ENCODE measurements at places on chromosomes 1 and 21.

DNA sequence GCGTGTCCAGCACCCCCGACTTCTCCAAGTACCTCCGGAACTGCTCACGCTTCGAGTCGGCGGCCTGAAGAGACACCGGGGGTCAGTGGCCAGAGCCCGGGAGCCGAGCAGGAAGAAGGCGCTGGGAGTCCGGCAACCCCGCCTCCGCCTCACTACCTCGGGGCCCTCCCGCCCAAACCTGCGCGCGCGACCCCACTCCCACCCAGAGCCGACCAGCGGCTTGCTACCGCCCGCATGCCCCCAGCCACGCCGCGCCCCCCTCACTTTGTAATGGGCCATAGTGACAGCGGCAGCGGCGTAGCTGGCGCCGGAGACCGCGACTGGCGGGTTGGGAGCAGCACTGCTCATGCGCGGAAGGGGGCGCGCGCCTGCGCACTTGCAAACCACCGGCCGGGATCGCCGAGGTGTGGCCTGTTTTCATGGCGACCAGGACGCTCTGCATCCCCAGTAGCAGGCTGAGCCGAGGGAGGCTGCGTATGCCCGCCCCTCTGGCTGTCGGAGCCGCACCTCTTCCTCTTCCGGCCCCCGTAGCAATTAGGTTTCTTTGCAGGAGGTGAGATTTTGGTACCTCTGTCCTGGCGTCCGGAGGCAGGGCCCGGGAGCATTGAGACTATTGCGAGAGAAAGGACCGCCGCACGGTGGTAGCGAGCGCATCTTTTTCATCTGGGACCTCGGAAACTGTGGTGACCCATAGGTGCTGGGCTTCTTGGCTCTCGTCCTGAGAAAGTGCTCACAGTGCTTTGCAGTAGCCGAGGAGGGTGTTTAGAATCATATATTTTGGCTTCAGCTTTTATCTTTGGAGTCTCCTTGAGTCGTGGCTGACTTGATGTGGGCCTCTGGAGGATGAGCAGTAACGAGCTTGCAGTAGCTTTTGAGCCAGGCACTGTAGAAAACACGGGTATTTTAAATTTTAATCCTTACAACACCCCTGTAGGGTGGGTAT is at the start of gene MYCBP:
MYCBP (minus strand) TSS at position 322 of the 943 bp plus-strand sequence; CDS start at position 279, 43 bp downstream.
- DNase-seq = peak; percentile 98

DNA sequence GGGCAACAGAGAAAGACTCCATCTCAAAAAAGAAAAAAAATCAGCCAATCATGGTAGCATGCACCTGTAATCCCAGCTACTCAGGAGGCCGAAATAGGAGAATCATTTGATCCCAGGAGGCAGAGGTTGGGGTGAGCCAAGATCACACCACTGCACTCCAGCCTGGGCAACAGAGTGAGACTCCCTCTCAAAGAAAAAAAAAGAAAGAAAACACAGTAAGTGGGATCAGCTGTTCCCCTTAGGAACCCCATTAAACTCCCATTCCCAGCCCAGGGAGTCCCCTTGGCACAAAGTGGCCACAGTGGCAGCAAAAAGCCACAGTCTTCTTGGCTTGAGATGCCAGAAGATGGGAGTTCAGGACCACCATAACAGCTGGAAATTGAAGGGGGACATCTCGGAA is 9.1 kb downstream of the TMEM50B start:
- no peak for DNase-seq

DNA sequence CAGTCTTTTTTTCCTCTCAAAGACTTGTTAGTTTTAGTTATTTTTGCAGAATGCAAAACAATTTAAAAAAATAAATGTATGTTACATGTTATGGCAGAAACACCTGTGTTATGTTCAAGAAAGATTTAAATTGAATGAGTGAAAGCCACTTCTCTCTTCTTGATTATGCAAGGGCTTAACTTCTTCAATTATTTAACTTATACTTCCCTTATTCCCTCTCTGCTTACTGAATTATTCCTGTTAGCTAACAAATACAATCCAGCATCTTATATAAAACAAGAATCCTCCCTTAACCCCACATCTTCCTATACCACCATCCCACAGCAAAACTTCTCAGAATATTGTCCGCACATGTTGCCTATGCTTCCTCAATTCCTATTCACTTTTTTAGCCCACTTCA is 10.7 kb upstream of the FCER1A start:
- DNase-seq = no peak

DNA sequence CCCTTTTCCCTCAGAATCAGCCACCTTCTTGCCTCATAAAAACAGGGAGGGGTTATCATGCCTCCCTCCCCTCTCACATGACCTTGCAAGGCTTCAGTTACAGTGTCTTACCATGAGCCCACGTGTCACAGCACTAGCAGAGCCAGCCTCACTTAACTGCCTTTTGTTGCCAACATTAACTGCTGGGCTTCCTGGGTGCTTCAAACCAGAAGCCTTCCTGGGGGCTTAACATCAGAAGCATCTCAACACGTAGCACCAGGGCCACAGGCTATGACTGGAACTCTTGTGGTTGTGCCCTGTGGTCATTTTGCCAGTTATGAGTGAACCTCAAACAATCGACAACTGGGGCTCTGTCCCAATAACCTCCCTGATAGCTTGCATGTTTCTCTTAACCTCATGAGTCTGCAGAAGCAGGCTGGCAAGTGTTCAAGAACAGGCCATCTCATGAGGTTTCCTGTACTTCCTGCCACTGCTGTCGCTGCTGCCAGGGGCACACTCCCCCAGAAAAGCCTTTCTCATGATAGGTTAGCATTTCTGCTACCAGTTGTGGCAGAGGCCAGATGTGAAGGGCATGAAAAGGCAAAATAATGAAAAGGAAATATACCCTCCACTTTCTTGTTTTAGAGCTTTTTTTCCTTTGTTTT is 132.2 kb downstream of the GLUL start:
- DNase-seq = no peak

DNA sequence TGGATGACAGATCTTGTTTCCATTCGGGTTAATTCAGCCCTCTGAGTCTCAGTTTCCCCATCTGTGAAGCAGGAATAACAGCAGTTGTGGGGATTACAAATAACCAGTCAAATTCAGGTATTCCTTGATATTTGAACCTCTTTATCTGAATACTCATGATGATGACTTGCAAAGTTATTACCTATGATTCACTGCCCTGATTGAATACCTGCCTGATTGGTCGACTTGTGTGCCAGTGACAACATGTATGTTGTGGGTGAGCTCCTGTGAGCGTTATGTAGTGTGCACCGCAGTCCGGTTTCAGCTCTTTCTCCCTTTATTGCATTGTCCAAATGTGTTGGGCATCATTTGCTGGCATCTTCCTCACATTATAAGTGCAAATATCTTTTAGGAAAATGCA is 9.5 kb upstream of the TMEM61 start:
- DNase-seq = no peak

DNA sequence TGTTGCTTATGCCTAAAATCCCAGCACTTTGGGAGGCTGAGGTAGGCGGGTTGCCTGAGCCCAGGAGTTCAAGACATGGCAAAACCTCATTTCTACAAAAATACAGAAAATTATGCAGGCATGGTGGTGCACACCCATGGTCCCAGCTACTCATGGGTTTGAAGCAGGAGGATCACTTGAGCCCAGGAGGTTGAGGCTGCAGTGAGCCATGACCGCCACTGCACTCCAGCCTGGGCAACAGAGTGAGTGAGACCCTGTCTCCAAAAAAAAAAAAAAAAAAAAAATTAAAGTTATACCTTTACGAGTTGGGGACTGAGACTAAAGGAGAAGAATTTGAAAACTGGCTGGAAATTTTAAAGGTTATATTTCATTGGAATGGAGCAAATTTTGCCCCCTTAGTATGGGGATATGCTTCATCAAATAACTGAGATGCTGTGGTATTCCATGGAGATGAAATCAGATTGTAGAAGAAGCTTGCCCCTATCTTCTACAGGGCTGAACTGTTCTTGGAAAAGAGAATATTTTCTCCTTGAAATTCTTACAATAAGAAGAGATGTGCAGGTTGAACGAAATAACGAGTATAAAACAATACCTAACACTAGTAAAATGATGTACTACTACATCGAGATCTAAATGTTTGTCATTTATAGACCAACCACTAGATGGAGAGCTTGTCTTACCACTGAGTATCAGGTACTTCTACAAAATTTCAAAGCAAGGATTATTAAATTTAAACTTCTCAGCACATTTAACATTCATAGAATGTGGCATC is 34.9 kb upstream of the SCYL3 start:
- DNase-seq = no peak

DNA sequence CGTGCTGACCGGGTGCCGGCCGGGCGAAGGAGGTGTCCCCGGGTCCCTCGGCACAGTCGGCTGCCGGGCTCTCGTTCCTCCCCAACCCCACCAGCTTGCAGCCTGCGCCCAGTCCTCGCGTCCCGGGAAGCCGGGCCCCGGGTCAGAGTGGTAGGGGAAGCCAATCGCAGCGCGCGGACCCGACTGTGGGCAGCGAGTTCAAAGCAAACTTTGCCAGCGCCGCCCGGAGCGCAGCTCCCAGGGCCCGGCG is 328 bp downstream of the MYCL start:
- DNase-seq = peak; percentile 56

DNA sequence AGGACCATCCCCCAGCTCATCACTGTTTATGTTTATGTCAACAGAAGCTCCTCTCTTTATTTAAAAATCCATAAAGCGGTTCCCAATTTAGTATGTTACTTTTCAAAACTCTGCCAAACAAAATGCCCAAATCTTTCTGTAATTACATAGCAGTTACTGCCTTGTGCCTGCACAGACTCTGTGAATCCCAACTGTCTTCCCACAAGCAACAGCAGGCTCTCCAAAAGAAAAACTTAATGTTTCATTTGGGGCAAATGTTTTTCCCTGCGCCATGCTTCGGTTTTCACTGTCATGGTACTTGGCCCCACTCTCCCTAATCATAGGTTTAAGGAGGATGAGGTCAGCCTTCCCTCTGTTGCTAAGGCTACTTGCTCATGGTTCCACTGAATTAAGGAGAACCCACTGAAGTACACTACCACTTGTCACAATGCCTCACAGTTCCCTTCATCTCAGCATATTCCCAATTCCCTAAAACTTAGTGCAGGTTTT is 4.6 kb downstream of the COLGALT2 start:
- DNase-seq = no peak

DNA sequence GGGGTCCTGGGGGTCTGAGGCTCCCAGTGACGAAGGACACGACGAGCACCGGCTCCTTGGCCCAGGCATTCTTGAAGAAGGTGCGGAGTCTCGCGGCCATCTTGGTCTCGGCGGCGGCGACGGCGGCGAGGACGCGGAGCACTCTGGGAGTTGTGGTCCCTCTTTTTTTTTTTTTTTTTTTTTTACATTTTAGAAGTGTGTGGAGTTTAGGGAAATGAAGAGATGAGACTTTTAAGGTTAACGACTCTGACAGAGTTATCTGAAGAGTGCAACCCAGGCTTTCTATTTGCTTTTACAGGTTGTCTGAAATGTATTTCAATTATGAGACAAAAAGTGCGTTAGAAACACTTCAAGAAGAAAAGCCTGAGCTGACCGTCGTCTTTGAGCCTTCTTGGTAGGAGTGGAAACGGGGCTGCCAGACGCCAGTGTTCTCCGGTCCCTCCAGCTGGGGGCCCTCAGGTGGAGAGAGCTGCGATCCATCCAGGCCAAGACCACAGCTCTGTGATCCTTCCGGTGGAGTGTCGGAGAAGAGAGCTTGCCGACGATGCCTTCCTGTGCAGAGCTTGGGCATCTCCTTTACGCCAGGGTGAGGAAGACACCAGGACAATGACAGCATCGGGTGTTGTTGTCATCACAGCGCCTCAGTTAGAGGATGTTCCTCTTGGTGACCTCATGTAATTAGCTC is 9.7 kb downstream of the OR2B11 start:
- peak; percentile 74 for DNase-seq

GRCh38 chr1:8600336-8600735 is 217.1 kb downstream of the RERE start:
- no peak for DNase-seq

GRCh38 chr1:193850745-193851144 is 664.3 kb upstream of the B3GALT2 start:
- no peak for DNase-seq

DNA sequence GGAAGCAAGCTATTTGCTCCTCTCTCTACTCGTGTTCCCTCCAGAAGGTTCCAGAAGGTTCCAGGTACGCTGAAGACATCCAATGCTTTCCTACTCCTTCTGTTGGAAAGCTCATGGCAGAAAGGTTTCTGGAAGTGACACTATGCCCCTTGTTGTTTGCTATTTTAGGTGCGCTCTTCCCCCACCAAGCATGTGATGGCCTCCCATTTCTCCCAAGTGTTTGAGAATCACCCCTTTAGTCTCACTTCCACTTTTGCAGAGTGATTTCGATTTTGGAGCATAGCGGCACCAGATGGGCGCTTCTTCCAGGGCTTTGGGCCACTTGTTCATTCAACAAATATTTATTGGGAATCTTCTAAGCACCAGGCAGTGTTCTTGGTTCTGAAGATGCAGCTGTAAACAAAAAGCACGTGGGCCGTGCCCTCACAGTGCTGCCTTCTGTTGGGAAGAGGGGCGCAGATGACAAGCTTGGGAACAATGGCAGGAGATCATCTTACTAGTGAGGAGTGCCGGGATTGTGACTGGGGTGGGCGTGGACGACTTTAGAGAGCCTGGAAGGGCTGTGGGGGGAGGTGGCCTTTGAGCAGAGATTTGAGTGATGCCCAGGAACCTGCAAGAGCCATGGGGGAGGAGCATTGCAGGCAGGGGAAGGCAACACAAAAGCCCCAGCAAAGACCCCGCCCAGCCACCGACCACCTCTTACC is 43.0 kb upstream of the TARDBP start:
- DNase-seq = peak; percentile 60

DNA sequence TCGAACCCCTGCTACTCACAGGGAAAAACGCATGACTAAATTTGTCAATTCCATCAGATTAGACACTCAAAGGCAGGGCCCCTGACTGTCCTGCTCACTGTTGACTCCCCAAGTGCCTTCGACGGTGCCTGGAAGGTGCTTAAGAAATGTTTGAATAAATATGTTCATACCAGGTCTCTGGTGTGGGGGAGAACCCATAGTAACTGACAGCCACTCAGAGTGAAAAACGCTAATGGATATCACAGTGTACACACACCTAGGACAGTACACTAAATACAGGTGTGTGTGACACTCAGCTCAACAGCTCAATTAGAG is 39.7 kb upstream of the WASF2 start:
- no peak for DNase-seq

DNA sequence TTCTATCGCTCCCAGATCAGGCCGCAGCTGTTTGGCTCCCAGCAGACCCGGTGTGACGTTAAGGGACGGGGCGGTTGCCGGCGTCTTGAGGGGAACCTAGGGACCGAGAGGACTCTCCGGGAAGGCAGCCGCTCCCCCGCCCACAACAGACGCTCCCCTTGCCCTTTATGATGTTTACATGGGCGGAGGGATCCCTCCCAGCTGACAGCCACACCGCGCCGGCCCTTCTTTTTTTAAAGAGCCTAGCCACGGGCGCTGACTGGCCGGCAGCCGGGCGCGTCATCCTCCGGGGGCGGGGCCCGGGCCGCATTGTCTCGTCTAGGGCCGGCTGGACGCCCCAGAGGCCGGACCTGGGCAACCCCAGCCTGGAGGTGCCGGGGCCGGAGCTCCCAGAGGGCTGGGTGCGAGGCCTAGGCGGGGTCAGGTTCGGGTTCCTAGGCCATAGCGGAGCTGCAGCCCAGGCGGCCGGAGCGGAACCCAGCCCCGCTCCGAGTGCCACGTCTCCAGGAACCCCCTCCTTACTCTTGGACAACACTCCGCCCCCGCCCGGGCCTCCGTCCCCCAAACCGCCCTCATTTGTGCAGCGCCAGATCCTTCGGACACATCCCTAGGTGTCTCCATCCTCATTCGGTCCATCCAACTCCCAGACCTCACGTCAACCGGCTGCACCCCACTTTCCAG is at the start of gene PCAT6:
PCAT6 (plus strand) TSS at position 340 of the 681 bp plus-strand sequence.
- DNase-seq = peak; percentile 98

- DNase-seq = no peak
Observed at GRCh38 chr1:233215135-233215760, 80.3 kb downstream of the PCNX2 start.

- no peak for DNase-seq
Observed at GRCh38 chr1:47618830-47619229, 181.0 kb downstream of the FOXD2 start.

Measured in WTC11 (cell line).